ENCODE measurements at places on chromosomes 12 and 14.

- peak; percentile 88 for DNase-seq
Measured at GRCh38 chr12:120639771-120640721, at the start of gene CABP1. TSS of gene CABP1 (plus strand) at chr12:120640626. CDS start at chr12:120640686, 60 bp downstream.

GRCh38 chr14:69005432-69006148, 26.5 kb upstream of the ACTN1 start:
- DNase-seq = peak; percentile 49

GRCh38 chr12:102869571-102869970, 47.5 kb downstream of the PAH start:
- DNase-seq = no peak

DNA sequence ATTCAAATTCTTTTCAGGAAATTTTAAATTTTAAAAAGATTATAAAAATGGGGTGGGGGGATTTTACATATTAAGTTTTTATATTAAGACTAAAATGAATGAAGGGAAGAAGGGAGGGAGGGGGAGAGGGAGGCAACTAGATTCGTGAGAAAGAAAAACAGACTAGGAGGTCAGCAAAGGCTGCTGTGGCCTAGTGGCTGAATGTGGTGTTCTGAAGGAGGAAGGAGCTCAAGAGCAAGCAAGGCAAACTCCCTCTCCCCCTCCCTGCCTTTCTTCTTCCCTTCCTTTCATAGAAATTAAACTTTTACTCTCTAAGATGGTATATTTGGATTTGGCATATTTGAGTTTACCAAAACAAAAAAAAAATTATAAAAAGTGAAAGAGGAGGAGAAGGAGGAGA, 18.1 kb downstream of the DYRK2 start:
- DNase-seq = no peak

DNA sequence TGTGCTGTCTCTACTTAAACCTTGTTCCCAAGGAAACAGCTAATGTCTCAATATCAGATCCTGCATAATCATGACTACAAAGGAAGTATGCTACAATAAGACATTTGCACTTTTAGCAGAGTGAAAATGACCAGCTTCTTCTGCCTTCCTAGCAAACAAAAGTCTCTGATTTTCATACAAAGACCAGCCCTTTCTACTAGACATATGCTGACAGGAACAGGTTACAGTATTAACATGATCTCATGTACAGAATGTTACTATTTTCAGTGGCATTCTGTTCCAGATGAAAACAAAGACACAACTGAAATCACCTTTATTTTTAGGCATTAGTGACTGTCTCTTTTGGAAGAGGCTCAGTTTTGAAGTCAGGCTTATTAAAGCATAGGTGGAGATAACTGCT, 228.6 kb downstream of the MED13L start:
- no peak for DNase-seq

DNA sequence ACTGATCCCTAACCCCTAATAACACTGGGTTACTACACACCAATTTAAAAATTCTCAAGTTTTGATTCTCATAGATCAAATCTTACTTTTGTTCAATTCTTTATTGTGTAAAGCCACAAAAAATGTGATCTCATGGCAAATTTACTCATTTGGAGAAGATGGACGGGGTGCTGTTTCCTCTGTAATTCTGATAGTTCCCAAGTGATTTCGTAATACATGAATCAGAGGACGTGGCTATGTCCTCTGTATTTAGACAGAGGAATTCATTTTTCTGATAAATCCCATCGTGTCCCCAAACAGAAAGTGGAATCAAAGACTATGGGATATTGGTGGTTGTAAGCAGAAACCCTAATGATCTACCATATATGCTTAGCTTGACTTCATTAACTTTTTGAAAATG, 76.6 kb upstream of the GNG2 start:
- no peak for DNase-seq

- no peak for DNase-seq
Measured at GRCh38 chr12:109621211-109621694, 47.7 kb downstream of the MVK start.

GRCh38 chr12:96493106-96493505, 3.7 kb downstream of the CFAP54 start:
- no peak for DNase-seq

DNA sequence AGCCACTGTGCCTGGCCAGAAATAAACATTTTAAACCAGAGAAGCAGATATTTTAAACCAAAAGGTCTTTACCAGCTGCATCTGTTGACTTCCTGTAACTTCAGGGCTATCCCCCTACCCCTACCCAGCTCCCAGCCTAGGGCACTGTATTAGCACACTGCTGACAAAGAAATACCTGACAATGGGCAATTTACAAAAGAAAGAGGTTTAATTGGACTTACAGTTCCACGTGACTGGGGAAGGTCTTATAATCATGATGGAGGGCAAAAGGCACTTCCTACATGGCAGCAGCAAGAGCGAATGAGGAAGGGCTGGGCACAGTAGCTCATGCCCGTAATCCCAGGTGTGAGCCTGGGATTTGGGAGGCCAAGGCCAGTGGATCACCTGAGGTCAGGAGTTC, 26.0 kb downstream of the GEMIN2 start:
- peak; percentile 45 for DNase-seq

GRCh38 chr14:74973905-74974363, 18.5 kb upstream of the PGF start:
- no peak for DNase-seq

DNA sequence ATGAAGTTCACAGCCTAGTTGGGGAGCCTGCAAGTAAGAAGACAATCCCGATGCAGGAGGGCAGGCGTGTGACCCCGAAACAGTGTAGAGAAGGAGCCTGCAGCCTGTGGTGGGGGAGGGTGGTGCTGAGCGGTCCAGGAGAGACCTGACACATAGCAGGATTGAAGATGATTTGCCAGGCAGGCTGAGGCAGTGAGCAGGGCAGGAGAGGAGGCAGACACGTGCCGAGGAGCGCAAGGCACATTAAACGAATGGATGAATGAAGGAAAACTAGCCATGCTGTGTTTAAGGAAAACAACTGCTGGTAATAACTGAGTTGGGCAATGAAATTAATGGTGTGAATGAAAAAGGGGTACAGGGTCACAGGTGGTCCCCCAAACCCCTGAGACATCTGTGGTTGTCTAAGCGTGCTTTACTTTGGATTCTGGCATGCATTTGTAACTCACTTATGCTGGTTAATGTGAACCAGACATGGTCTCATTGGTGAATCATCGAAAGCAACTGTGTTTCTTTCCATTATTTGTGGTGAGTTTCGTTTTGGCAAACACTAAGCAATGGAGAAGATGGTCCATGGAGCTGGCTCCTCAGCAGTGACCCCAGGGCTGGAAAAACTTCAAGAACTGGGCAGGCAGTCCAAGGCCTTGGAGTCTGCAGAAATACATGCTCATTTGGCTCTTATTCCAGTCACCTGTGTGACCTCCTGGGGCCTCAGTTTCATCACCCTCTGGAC, 96.9 kb upstream of the EVL start:
- DNase-seq = no peak

Data from H9 (cell line).